NCI-H2171 treated with DMSO at 0.1 percent for 48 hours (cell line): ENCODE measurements at places on chromosomes 4 and X.

DNA sequence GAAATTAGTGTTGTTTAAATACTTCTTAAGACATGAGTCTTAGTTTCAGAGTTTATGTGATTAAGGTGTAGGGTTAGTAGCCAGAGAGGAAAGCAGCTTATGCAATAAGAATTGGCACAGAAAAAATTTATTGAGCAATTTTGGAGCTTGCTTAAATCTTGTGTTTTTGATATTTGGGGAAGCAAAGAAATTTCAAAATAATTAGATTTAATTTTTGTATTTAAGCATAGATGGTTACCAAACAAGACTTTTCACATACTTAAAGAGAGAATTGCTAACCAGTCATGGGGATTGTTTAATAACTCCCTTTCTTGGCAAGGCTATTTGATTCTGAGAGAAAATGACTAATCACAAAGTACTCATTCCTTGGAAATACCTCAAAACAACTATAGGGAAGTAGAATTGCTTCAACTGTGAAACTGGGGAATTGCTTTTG, 202.0 kb upstream of the GRID2 start:
- no peak for DNase-seq

DNA sequence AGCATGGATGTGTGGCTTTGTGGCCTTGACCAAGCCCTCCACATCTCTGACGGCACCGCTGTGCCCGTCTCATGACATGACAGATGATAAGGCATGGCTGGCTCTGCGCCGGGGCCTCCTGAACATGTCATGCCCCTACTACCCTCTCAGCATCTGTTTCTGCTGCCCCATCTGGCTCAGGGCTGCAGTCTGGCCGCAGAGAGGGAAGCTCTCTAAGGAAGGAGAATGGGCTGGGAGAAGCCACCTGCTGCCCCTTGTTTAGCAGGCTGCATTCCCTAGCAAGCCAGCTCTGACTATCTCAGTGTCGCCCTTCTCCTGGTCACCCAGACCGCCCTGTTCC, 7.2 kb downstream of the ZNF185 start:
- peak; percentile 24 for DNase-seq

- DNase-seq: peak; percentile 62
Observed at GRCh38 chr4:120865985-120866384, 56.5 kb downstream of the PRDM5 start.

- peak; percentile 50 for DNase-seq
Observed at GRCh38 chr4:9762823-9763475, 18.5 kb upstream of the DRD5 start.

GRCh38 chrX:56738670-56739069, 9.6 kb downstream of the NBDY start:
- DNase-seq: no peak

GRCh38 chr4:39295784-39296183, 70.4 kb downstream of the RFC1 start:
- peak; percentile 54 for DNase-seq

- DNase-seq: no peak
Observed at GRCh38 chr4:99960648-99961047, 10.6 kb upstream of the H2AZ1 start.

DNA sequence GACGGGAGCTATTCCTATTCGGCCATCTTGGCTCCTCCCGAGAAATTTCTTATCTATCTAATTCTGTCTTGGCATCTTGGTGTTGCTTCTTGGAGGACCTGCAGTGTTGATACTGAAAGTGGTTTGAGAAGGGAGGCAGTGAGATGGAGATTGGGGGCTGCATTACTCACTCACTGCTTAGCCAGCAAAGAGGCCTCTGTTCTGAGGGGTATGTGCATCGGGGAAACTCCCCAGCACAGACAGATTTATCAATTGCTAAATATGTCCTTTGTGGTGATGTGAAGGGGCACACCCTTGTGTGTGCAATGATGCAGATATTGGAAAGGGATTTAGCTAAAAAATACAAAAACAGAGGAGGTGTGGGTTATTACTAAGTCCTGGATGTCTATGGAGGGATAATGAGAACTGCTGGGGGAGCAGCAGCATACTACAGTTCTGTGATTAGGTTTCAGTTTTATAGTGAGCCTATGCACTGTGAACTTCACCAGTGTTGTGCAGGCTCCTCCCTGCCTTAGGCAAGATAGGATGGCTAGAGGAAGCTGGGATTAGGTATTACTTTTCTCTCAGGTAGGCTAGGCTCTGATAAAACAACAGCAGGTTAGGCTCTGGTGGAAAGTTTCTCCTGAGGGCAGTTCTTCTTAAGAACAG, 279.0 kb downstream of the HS3ST1 start:
- DNase-seq: no peak

DNA sequence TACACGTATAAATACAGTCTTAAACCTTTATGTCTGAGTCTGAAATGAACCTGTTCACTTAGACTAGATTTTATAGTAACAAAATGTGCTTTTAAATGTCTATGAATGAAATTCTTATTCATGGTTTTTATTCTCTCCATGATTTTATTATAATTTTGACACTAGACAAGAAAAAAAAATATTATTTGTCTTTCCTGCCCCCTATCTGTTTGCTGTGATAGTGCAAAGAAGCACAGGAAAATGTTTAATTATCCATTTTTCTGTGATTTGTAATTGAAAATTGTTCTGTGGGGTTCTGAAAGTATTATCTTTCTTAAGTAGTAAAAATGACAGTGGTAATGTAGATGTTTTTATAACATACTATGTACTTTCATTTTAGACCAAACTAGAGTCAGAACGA, 52.0 kb downstream of the INTS6L start:
- DNase-seq: peak; percentile 1

GRCh38 chr4:87019246-87019791, 84.5 kb downstream of the AFF1 start:
- no peak for DNase-seq

DNA sequence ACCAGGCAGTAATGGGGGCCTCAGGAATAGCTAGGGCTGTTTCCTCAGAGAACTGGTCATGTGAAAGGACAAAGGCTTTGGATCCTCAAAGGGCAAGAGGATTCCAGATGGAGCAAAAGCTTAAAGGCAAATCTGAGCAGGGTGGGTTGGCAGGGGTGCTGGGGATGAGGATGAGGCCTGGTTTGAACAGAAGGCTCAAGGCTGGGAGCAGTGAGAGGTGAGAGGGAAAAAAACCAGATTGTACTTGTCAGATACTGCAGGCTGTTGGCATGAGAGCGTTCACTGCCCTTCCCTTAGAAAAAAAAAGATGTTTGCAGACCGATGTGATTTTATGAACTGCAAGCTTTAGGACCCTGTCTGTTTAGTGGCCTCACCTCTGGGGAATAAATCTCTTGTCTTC, 75.3 kb upstream of the PLAC1 start:
- peak; percentile 17 for DNase-seq

GRCh38 chr4:101005659-101006058, 341.7 kb downstream of the PPP3CA start:
- DNase-seq: no peak

DNA sequence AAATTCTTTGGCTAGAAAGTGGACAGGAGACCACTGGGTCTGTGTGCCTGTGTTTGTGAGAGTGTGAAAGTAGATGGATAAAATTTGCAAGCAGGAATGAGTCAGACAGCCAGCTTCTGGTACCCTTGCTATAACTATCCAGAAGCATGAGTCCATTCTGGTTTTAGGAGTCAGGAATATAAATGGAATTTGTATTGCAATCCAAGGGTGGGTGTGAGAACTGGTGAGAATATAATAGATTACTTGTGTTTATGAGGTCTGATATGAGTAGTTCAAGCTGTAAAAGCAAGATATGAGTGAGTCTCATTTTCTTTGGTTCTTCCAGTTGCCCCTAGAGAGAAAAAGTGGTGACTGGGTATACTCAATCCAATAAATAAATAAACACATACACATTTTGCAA, 212.7 kb upstream of the TAPT1 start:
- no peak for DNase-seq

- peak; percentile 74 for DNase-seq
Observed at GRCh38 chr4:89704651-89705395, 132.1 kb downstream of the SNCA start.

- DNase-seq: no peak
Observed at GRCh38 chrX:51598899-51599298, 19.8 kb downstream of the CENPVL3 start.
